ENCODE measurements at places on chromosomes 4 and X.

- no peak for DNase-seq
Observed at GRCh38 chr4:26288355-26288909, 32.4 kb upstream of the RBPJ start.

DNA sequence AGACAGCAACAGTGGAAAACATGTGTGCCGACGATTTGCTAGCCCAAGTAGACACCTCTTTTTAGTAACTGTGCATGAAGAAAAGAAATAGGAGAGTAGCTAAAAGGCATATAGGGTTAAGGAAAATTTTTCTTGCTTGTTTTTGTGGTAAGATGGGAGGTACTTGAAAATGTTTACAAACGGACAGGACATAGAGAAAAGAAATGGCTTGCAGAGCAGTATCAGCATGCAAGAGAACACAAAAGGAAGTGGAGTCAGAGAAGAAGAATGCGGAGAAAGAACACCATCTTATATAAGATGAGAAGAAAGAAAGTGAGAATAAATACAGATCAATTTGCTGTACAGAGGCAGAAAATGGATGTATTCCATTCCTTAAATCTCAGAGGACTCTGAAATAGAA, 263.7 kb upstream of the ETNPPL start:
- DNase-seq = no peak

DNA sequence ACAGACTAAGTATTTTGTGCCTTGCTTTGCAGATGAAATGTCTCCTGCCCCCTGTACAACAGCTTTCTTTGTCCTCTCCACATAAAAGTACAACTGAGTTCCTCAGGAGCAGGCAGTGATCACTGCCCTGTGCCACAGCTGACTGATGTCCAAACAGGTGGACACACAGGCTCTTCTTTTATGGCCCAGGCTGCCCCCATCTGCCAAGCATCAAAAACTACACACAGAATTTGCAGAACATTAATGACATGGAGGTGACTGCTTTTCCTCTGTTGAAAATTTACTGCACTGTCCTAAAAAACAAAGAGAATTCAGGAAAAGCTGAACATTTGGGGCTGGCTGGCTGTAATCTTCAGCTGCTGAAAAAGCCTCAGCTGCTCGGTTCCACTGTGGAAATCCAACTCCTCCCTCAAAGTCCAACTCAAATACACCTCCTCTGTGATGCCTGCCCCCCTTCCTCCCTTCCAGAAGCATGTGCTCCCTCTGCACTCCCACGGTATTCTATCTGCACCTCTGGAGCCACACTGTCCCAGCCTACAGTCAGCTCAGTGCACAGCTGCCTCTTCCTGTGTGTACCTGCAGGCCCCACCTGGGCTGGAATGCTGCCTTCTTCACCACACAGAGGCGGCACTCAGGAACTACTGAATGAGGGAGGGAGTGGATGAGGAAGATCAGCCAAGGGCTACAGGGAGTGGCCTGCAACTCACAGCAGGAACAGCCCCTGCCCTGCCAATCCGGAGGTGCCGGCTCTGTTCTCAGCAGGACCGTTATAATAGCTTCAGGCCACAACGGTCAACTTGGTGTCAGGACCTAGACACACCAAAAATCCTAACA, 10.3 kb downstream of the AFAP1 start:
- no peak for DNase-seq

DNA sequence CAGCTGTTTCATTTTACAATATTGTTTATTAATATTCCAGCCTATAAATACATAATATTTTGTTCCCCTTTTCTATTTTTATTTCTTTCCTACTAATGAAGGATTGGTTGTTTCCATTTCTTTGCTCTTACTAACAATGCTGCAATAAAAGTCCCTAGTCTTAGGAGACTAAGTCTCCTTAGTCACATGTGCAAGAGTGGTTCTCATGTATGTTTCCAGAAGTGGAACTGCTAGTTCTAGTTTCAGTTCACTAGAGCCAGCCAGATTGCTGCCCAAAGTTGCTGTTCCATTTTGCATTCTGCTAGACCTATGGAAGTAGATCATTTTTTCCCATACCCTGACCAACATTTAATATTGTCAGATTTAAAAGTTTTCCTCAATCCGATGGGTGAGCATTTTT, 44.3 kb downstream of the CNGA1 start:
- no peak for DNase-seq

DNA sequence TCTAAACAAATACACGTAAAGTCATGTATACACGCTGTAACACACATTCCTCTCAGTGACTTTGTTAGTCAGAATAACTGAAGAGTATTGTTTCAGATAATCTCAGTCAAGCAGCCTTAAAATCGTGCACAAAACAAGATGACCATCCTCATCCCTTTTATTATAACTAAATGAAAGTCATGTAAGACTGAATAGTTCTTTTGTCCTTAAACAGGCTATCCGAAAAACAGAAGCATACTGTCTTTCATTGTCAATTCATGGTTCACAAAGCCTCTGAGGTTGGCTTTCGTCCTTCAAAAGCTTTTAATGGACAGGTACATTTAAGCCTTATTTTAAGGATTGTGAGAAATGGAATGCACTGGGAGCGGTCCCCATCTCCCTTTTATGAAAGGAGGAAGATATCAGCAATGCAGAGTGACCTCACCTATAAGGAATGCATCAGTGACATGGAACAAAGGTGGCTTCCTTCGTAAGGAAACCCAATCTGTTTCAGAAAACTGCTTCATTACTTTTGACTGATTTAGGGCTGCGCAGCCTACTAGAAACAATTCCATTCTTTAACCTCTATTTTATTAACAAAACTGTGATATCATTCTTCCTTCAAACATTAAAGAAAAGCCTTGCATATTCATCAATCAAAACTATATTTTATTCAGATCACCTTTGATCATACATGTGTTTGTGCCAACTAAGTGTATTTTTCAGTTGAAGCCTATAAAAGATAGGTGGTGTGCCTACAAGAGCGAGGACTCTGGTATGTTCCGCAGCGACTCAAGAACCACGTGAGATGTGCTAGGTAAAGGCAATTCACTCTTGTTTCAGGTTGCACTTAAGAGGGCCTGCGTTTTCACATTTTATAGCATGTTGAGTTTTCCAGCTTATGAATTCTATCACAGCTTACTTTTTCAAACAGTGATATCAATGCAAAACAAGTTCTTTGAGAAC, 19.2 kb downstream of the SH3RF1 start:
- no peak for DNase-seq

DNA sequence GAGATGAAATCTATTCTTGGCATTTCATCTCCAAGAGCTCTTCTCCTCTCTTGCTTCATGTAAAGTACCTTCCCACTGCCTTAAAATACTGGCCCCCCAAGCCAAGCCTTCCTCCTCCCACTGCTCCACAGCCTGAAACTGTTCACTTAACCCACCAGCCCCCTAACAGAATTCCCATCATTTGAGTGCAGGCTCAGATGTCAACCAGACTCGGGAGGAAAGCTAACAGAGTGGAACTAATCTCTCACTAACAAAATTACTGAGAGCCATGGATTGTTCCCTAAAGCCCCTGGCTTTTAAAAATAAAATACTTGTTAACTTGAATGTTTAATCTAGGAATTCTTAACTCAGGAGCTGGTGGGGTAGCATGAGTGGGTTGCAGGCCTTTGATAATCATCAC, 7.1 kb upstream of the DCUN1D4 start:
- no peak for DNase-seq

DNA sequence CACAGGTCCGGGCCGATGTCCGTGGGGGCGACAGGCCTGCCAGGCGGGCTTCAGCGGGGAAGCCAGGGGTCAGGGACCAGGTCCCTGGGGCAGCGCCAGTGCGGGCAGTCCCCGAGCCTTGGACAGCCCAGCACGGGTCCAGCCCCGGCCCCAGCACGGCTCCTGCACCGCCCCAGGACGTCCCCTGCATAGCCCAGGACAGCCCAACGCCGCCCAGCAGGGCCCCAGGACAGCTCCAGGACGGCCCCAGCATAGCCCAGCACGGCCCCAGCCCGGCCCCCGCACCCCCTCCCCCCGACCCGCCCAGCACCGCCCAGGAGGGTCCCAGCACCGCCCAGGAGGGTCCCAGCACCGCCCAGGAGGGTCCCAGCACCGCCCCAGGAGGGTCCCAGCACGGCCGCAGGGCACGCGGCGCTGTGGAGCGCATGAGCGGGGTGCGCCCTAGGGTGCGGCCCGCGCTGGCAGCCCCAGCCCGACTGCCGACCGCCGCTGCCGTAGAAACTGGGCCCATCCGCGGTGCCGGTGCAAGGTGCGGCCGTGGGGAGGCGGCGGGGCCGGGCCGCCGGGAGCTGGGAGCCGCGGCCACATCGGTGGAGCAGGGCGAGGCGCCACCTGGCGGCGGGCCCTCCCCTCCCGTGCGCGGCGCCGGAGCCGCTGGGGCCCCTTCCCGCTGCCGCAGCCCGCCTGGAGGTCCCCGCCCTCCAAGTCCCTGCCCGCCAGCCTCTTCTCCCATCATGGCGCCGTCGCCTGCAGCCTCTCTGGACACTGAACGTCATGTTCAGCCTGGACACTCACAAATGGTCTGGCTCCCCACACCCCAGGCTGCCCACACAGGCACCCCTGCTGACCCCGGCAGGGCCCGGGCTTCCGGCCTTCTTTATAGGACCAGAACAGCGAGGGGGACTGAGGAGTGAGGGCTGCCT, 106.8 kb upstream of the NKX1-1 start:
- DNase-seq = no peak

DNA sequence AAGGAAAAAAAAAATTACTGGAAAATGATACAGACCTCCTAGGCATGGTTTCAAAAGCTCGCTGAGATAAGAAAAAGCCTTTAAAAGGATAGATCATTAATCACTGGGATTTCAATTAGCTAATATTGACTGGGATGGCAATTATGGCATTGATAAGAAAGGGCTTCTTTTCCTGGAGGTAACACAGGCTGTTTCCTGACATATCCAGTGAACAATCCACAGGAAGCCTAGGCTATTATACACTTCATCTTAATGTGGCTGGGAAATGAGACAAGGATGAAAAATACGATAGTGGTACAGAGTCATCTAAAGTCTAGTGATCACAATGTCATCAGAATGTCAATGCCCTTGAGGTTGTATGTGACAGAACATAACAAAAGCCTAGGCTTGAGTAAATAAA, 1579.3 kb downstream of the C4orf33 start:
- DNase-seq = no peak

- DNase-seq = no peak
Observed at GRCh38 chrX:71976753-71977152, 66.1 kb downstream of the NHSL2 start.

DNA sequence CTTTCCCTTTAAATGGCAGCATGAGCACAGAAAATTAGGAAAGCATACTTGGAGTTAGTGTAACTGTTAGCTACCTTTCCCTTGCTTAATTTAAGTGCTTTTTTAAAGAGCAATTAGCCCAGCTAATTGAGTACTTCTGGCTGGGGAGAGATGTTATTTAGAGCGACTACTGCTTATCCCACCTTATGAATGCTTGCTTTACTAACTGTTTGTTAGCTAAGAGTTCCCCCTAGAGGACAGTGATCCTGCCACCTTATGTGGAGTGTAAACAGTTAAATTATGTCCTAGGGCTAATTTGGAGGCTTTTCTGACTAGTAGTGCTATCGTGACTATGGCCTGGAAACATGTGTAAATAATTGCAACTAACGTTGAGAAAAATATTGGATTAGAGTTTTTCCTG, 909.4 kb downstream of the FSTL5 start:
- DNase-seq = no peak

- DNase-seq = no peak
Observed at GRCh38 chr4:103482471-103482870, 237.3 kb downstream of the TACR3 start.

DNA sequence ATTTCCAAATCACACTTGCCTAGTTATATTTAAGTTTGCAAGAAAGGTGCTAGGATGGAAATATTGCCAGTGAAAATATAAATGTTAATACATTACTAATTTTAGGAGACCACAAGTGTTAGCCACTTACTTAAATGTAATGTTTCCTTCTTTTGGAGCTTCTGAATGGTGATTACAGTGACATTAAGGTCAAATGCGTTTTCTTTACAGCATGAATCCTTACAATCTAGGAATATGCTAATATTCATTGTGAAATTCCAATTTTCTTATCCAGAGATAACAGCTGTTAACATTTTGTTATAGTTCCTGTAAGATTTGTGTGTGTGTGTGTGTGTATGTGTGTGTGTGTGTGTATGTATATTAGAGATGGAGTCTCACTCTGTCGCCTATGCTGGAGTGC, 70.2 kb upstream of the NUDT6 start:
- DNase-seq = no peak

DNA sequence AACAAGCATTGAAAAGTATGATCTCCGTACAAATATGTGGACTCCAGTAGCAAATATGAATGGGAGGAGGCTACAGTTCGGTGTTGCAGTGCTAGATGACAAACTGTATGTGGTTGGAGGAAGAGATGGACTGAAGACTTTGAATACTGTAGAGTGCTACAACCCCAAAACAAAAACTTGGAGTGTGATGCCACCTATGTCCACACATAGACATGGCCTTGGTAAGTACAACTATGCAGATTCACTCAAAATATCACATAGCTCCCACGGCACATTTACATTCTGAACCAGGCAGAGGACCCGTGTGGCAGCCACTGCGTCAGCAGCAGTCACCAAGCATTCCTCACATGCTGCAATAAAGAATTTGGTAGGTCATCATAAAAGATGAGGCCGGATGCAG, 41.3 kb downstream of the KLHL5 start:
- no peak for DNase-seq
